Stimulated activated CD8-positive, alpha-beta memory T cell treated with anti-CD3 and anti-CD28 coated beads, Interleukin-7, amount 100 ng/mL, for 4 hours (primary cell): ENCODE measurements at places on chromosomes 1 and 21.

GRCh38 chr1:189567890-189568289, 909.8 kb downstream of the BRINP3 start:
- DNase-seq = no peak

- DNase-seq = no peak
These were observed 42.6 kb downstream of the ACKR1 start for GRCh38 chr1:159247266-159247665.

DNA sequence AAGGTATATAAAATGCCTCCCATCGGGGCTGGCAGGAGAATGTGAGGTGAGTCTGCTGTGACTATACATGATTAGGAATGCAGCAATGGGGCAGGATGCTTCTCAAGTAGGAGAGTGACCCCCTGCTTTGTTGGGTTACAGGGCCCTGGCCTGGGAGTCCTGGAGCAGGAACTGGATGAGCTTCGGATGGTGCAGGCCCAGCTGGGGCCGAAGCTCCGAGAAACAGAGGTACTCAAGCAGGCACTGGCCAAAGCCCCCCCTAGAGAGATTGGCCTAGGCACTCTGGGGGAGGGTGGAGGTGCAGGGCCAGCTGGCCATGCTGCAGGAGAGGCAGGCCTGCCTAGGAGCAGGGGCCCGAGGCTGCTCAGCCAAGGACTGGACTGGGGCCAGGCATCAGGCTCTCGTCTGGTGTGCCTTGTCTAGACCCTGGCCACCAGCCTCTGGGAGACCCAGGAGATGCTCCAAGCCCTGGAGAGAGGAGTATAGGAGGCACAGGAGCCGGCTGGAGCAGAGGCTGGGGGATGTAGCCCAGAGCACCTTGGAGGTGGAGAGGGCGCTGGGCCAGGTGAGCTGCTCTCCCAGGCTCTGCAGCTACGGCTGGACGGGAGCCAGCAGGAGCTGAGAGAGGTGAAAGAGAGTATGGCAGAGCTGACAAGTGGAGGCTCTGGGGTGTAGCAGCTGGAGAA, 32.8 kb upstream of the PKP1 start:
- no peak for DNase-seq

DNA sequence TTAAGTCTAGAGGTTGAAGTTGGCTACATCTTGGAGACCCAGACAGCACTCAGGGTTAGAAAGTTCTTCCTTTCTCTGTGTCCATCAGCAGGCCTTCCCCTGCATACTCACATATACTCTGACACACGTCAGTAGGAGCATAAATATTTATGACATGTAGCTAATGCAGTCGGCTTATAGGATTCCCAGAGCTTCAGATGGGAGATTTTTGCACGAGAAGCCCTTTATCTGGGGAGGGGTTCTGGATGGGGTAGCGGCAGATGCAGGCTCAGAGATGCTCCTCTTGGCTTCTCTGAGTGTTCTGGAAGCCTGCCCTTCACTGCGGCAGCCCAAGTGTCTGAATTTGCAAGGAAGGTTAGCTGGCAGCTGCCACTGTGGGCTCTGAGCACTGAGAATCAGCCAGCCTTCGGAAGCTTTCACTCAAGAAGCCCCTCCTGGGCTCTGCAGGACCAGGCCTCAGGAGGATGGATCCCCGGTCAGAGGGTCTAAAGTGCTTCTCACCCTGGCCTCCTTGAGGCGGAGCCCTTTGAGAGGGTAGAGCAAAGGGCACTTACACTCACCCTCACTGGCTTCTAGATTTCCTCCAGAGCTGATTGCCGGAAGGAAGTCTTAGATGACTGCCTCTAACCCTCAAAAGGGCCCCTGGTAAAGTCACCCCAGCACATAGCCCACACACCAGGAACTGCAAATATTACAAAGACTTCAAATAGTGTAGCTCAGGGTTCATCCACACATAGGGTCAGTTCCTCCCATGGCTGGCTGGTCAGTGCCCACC, 68.1 kb upstream of the NFASC start:
- DNase-seq = no peak

DNA sequence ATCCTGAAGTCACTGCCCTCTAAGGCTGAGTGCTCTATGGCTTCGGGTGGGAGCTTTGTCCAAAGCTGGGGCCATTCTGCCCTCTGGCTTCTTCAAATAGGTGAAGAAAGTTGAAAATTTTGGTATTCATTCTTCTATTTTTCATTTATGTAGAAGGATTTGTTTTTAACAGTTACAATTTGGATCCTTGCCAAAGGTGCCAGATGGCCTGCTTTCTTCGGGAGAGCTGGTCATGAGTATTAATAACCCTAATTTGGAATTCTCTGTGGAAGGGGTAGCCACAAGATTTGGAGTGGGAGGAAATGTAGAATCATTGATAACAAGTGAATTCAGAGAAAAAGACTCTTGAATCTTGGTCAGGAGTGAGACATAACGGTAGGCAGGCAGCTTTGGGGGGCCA, 370.4 kb upstream of the ST6GALNAC5 start:
- DNase-seq = no peak

DNA sequence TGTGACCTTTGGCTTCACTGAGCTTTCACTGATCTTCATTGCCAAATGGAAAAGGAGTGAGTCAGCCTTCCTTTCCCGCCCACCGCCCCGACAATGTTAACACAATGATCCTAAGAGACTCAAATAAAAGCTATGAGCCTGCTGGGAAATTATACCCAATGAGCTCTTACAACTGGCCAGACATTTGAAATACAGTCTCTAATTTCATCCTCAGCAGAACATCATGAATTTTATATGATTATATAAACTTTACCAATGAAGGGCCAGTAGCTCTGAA, 252.5 kb downstream of the SIPA1L2 start:
- DNase-seq = no peak

DNA sequence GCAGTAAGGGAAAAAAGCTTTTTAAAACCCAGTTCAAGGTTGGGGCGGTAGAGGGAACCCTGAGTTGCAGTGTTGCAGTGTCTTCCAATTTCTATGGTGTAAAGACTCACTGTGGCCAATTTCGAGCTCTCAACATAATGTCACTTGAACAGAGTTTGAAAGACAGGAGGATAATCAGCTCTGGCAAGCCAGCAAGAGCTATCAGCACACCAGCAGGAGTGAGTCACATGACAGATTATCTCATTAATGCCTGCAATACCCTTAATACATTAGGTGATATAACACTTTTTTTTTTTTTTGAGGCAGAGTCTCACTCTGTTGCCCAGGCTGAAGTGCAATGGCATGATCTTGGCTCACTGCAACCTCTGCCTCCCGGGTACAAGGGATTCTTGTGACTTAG, 22.8 kb downstream of the SLC9C2 start:
- no peak for DNase-seq

GRCh38 chr1:207873055-207873890, 37.7 kb downstream of the CD34 start:
- DNase-seq = no peak

DNA sequence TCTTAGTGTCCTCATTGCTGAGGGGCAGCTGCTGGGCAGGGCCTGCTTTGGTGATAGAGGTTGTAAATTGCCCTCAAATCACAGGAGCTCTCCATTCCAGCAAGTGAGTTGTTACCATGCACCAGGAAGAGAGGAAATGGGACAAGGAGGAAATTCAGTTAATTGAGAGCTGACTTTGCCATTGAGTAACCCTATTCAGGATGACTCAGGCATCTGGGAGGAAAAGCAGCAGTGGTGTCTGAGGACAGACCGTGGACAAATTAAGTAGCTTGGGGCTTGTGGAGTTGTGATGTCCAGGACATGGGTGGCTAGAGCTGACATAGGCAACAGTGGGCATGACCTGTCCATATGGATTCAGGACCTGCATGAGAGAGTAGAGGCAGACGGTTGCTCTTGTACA, 5.9 kb downstream of the ARHGEF10L start:
- DNase-seq = no peak

DNA sequence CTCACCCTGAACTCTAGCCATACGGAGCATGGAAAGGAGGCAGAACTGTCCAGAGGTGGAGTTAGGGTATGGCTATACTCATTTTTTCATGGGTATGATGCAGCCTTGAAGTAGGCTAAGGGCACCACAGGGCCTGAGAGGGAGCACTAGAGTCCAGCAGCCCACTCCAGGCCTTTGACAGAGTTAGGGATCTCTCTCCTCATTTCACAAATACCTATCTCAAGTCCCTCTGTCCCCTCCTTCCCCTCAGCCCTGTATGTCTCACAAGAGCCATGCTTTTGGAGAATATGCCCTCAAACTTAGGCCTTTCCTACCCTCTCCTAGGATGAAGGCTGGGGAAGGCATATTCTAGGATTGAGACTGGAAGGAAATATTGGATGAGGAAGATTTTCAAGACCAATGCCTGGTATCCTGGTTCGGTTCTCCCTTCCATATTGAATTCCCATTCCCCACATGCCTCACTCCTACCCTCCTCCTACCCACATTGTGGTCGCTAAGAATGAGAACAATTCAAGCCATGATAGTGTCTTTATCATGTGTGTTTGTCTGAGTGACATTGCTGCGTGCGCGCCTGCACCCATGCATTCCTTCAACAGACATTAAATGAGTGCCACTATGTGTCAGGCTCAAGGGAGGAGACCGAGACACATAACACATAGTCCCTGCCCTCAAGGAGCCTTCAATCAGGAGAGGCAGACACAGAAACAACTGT, 2.6 kb upstream of the NECTIN4 start:
- no peak for DNase-seq

DNA sequence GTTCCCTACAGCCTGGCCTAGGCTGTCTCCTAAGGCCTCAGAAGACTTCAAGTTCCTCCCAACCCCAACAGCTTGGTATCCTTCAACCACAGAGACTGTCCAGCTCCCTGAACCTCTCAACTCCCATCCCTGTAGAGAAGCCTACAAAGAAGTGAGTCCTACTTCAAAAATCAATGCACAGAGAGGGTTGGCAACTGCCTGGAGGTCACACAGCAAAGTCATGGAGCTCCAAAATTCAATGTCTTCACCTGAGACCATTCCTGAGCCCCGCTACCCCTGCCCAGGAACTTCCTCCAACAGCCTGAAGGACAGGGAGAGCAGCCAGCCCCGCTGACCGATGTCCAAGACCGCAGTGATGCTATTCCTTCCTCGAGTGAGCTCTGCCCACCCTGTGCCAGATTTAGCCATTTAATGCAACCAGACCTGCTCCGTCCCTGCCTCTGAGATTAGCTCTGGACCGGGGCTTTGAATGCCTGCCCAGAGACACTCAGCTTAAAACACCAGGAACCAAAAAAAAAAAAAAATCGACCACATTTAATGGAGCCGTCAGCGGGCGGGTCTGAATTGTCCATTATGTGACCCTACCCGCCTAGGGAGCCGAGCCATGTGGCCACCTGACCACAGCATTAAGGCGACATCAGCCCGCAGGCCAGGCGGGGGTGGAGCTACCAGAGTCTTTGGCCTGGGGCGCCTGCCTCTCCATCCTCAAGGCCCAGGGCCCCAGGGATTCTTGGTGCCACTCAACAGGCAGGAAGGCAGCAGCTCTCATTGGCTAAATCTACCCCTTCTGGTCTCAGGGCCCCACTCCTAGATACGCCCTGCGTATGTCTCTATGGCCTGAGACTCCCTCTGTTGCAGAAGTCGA, 148.6 kb downstream of the SYF2 start:
- no peak for DNase-seq

- no peak for DNase-seq
These were observed 83.9 kb downstream of the SMYD2 start for GRCh38 chr1:214364786-214365295.

DNA sequence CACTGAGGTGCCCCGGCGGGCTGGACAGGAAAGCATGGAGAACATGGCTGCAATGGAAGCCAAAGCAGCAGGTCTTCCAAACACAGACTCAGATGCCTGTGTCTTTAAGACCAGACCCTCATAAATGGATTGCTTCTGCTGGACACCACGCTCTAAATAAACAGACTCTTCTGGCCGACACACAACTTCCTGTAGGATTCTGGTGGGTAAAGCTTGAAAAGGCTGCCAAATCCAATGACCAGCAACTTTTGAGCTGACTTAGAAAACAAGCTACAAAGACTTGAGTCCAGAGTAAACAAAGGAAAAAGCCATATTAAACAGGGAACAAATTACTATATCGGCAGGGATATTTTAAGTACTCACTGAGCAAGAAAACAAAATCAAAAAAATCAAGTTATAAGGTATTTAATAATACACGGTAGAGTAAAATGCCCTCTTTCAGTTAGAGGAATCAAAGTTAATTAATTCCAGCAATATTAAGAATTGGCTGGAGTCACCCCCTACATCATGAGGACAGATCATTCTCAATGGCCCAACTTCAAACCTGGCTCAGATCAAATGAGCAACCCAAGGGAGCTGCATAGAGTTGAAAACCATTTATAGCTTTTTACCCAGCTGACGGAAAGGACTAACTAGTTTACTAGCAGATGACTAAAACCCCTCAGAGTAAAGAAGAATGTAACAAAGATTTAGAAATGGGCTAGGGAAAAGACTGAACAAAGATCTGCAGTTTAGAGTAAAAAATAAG, 102.4 kb downstream of the TGFBR3 start:
- no peak for DNase-seq

- DNase-seq = no peak
These were observed 40.3 kb downstream of the GPR88 start for GRCh38 chr1:100578201-100578600.

DNA sequence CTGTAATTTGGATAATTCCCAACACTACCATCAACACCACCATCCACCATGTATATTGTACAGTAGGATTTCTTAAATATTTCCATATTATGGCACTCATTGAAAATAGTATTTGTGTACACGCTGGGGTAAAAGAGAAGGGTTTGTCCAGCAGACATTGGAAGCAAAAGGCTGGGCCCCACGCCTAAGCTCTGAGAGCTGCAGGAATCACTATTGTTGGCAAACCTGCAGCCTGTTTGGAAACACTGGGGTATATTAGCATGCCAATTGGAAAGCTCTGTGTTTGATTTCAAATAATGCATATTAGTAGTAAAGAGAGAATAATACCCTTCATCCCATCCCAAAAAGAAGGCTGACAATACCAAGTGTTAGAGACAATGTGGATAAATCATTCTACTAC, 81.5 kb upstream of the DPYD start:
- no peak for DNase-seq

DNA sequence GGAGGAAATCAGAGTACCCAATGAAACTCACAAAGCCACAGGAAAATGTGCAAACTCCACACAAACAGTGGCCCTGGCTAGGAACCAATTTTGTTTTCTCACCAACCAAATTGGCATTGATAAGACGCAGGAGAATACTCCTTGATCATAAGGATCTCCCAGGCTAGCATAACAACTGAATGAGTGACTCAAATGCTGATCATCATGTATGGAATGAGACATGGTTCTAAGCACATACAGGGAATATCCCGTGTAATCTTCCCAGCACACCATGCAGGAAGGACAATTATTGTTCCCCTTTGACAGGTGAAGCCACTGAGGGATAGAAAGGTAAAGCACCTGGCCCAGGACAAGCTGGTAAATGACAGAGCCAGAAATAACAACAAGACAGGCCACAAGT, 180.0 kb upstream of the DUSP10 start:
- no peak for DNase-seq

GRCh38 chr1:62991152-62991551, 207.2 kb downstream of the ATG4C start:
- DNase-seq = no peak

DNA sequence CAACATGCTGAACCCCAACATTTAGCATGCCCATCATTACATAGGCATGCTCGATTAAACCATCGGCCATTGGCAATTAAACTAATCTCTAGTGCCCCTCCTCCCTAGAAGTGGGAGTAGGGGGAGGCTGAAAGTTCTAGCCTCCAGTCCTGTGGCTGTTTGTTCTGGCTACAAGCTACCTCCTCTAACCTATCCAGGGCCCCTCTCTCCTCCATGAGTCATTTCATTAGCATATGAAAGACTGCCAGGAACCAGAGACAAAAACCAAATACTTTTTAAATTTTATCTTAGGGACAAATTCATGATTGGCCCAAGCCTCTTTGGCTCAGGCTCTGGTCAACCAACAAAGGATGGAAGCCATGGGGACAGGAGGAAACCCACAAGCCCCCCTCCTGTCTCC, 231.1 kb downstream of the CACNA1E start:
- no peak for DNase-seq
